IMR-90 (cell line): ENCODE measurements at places on chromosomes 1 and 21. TPM values are rescaled to one million over a fixed set of nuclear protein-coding genes. Genes with fewer than 3 reads are reported as not detected.

- DNase-seq = no peak
Measured at GRCh38 chr1:113226148-113226547, 153.2 kb downstream of the LRIG2 start.

- no peak for DNase-seq
Measured at GRCh38 chr1:234647758-234648157, 37.8 kb upstream of the IRF2BP2 start.

DNA sequence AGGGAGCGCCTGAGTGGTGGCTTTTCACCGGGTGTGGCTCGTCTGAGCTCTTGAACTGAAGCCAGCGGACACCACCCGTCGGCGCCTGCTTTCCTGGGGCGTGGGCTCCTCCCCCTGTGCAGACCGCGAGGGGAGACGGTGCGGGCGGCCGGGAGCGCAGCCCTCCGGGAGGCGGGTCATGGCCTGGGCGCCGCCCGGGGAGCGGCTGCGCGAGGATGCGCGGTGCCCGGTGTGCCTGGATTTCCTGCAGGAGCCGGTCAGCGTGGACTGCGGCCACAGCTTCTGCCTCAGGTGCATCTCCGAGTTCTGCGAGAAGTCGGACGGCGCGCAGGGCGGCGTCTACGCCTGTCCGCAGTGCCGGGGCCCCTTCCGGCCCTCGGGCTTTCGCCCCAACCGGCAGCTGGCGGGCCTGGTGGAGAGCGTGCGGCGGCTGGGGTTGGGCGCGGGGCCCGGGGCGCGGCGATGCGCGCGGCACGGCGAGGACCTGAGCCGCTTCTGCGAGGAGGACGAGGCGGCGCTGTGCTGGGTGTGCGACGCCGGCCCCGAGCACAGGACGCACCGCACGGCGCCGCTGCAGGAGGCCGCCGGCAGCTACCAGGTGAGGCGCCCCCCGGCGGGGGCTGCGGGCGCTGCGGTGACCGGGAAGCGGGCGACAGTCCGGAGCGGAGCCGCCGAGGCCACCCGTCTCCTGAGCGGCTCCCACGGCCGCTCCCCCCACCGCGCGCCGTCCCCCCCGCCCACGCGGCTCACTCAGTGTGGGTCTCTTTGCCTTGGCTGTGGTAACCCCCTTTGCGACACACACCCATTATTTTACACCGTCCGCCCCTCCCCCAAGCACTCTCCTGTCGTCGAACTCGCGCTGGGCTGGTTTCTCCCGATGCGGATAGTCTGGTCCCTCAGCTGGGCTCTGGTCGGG is at the start of gene TRIM58:
TSS of gene TRIM58 (plus strand) at position 119 of the 916 bp plus-strand sequence. CDS start at position 179, 60 bp downstream.
- DNase-seq = no peak

GRCh38 chr1:202462342-202463076 is 114.0 kb downstream of the PPP1R12B start:
- no peak for DNase-seq

DNA sequence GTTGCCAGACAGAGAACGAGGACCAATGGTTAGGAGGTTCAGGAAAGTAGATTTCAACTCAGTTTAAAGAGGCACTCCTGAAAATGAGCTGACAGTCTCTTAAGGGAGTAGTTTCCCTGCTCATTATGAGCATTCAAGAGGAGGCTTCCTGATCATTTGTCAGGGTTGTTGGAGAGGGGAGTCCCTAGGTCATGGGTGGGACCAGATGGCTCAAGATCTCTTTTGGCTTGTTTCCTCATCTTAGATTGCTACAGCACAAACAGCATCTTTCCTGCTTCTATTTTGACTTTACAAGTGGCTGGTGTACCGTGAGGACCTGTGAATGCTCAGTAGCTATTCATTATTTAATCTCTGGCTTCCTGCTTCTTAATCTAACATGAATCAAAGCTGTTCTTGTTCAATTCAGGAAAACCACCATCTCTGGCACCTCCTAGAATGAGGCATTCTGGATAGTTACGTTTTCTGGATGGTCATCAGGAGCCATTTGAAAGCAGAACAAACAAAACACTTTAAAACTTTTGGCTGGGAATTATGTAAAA is 47.6 kb downstream of the PEX14 start:
- no peak for DNase-seq

DNA sequence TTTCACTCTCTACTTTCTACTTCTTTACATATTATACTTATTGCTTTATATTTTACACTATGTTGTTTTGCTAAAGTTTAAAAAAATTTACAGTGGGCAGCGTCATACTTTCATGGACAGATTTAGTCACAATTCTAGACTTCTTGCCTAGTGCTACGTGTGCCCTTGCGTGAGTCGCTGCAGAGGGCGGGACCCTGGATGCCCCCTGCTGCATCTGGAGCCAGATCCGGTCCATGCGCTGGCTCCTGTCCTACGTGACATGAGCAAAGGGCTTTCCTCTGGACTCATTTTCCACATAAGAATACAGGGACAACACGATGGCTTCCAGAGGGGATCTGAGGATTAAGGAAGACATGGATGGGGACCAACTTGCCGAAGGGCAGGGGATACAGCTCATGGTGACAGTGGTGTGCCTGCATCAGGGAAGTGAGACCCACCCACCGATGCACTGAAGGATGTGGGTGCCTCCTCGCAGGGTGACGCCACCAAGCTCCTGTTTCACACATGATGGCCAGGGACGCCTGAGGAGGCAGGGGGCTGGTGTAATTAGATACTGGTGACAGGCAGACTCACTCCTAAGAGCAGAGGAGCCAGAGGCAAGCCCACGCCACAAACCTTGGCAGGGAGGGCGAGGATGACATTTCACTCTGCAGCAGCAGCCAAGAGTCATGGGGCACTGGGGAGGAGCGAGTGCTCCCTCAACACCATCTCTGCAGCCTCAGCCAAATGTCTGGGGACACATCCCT is 86.6 kb downstream of the DMRTB1 start:
- peak; percentile 21 for DNase-seq

GRCh38 chr1:59595774-59596173 is 219.0 kb upstream of the HOOK1 start:
- DNase-seq = peak; percentile 85

DNA sequence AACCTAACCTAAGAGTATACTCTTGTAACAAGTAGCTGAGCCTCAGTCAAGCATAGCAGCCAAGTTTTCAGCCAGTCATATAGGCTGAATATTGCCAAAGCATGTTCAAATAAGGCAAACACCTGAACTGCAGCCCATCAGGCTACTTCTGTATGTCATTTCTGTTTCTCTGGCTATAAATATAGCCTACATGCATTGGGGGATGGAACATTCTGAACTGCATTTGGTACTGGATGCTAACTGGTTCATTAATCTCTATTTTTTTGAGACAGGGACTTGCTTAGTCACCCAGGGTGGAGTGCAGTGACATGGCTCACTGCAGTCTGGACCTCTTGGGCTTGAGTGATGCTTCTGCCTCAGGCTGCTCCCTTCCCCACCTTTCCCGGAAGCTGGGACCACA is 37.3 kb downstream of the MAST2 start:
- no peak for DNase-seq

- no peak for DNase-seq
Measured at GRCh38 chr1:240278082-240278481, 186.4 kb downstream of the FMN2 start.

DNA sequence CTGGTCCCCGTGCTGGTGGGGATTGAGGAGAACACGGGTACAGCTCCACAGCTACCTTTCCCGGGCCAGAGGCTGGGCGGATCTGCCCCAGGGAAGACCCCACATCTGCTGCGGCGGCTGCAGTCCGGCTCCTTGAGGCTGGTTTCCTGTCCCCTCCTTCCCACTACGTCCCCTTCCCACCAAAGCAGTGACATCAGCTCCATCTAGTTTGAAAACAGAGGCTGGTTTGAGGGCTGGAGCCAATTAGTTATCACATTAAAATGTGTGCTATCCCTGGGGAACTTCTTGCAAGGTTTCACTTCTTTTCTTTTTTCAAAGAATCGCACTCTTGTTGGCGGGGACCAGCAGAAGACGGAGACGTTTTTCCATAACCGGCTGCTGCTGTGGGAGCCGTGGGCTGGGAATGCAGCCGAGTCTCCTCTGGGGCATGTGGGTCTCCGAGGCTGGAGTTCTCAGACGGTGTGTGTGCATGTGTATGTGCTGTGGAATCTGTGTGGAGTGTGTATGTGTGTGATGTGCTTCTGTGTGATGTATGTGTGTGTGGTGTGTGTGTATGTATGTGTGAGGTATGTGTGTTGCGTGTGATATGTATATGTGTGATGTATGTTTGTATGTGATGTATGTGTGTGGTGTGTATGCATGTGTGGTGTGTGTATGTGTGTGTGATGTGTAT is 8.9 kb upstream of the PCBP3 start:
- DNase-seq = peak; percentile 18

GRCh38 chr1:182698971-182699370 is 14.6 kb upstream of the RGS8 start:
- no peak for DNase-seq

DNA sequence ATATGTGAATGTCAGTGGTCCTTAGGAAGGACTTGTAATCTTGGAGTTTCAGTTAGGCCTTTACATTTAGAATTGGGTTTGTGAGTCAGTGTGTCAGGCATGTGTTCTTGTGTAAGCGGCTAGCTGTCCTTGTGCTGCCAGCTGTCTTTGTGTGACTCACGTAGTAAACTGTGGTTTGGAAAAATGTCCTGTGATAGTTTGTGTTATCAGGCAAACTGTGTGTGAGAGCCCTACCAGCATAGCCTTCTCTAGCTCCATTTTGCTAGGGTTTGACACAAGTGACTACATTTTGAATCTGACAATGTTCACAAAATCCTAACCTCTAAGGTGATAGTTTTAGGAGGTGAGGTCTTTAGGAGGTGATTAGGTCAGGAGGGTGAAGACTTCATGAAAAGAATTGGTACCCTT is 6.9 kb upstream of the SLC35D1 start:
- DNase-seq = peak; percentile 99

Gene RPAP2
- 3.9 and 7.1 TPM in 2 replicates for polyA plus RNA-seq

Gene FAM72C
- polyA plus RNA-seq = 1.4 and 1.8 TPM in 2 replicates

Gene NVL
- polyA plus RNA-seq = 16.2 and 18.4 TPM in 2 replicates

Gene TRIM46
- polyA plus RNA-seq = 6.2 and 6.9 TPM in 2 replicates

Gene FMO2
- polyA plus RNA-seq = 0.05 TPM in 1 of 2 replicates, not detected in the other

Gene AMY2A
- polyA plus RNA-seq = not detected in 2 replicates

Gene AADACL4
- polyA plus RNA-seq = not detected in 2 replicates

Gene VWA5B1
- polyA plus RNA-seq = not detected in 2 replicates
